ENCODE measurements at places on chromosomes 13 and 19.
A peak's percentile ranks its signal among the peaks of the same experiment; 100 is the strongest.

- DNase-seq: peak; percentile 43
Observed at GRCh38 chr19:45569619-45570421, 14.8 kb downstream of the OPA3 start.

DNA sequence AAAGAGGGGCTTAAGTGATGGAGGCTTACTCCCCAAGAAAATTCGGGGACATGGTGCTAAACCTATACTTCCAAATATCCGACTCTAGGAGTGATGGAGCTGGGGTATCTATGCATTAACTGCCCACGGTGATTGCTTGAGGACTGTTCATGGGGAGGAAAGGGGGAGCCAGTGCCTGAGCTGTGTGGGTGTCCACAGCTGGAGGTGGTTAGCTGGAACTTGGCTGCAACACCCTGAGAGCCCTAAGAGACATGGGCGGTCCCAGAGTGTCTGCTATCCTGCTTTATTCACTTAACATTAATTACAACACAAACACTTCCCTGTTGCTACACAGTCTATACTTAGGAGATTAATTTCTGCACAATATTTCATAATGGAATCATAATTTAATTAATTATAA is 28.1 kb upstream of the POMP start:
- DNase-seq: no peak

DNA sequence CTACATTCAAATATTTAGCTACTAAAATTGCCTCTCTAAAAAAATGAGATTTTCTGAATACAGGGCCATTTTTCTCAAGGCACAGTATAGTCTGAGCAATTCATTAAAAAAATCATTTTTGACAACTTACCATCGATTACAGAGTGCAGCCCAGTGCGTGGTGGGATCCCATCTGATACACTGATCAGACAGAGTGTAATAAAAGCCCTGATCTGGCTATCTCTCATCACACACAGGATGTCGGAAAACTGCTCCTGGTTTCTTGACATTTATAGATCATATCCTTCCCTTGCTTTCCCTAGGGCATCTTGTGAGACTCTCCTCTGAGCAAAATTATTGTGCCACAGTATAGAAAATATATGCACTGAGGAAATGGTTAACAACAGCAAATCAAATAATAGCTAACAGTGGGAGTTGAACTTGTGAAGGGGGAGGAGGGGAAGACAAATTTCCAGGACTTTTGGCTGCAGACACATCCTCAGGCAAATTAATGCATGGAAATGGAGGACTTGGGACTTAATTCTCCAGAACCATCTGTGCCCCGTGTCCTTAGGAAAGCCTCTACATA is 28.4 kb upstream of the CNMD start:
- no peak for DNase-seq

- no peak for DNase-seq
Observed at GRCh38 chr19:35433448-35433847, 14.6 kb upstream of the FFAR2 start.

DNA sequence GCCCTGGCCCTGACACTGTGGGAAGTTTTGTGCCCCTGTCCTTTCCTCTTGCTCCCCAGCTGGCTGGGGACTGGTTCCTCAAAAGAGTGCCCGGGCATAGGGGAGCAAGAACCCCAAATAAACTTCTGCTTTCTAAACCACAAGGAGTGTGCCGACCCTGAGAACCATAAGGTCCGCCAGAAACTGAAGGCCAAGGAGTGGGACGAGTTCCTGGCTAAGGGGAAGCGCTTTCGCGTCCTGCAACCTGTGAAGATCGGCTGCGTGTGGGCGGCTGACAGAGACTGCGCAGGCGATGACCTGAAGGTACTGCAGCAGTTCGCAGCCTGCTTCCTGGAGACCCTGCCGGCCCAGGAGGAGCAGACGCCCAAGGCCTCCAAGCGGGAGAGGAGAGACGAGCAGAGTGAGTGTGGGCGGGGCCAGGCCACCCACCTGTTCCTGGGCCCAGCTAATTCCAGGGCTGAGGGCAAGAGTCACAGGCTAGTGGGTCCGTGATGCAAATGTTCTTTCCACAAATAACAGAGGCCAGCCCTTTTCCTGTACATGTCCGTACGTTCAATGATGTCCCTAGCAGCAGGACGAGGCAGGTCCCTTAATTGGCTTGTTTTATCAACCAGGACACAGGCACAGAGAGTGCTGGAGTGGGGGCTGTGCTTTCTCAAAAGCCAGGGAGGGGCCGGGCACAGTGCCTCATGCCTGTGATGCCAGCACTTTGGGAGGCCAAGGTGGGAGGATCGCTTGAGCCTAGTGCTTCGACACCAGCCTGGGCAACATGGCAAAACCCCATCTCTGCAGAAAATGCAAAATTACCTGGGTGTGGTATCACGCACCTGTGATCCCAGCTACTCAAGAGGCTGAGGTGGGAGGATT is 25.6 kb downstream of the UBXN6 start:
- DNase-seq: no peak

GRCh38 chr13:75617230-75617629 is 18.9 kb upstream of the LMO7 start:
- no peak for DNase-seq

DNA sequence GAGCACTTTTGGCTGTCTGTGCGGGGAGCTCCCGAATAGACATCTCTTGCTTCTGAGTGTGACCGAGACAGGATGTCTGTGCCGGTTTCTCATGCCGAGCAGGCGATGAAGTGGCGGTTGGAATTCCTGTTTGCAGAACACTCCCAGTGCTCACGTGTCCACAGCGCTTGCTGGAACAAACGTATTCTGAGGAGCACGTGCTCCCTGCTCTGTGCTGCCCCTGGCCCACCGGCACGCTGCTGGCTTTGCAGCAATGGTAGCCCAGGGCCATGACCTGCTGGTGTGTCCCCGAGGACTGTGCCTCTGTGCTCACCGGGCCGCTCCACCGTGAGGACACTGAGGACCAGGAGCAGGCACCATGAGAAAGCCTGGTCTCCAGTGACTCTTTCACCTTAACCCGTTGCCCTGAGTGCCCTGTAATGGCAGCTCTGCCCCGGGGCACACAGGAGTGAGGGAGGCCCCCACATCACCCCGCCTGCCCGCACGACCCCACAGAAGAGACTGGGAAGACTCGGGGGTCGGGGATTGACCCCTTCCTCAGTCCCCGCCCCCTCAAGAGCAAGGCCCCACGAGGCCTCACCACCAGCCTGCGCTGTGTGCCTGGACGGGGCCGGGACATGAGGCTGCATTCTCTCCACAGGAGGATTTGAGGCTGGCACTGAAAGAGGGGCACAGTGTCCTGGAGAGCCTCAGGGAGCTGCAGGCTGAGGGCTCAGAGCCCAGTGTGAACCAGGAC is 40.0 kb upstream of the F7 start:
- no peak for DNase-seq

GRCh38 chr19:37332839-37333238 is 38.1 kb upstream of the ZNF527 start:
- DNase-seq: no peak

- no peak for DNase-seq
Observed at GRCh38 chr13:36006347-36006746, 124.8 kb downstream of the DCLK1 start.

GRCh38 chr13:42732073-42732472 is 49.3 kb upstream of the FAM216B start:
- no peak for DNase-seq

GRCh38 chr19:5803752-5804515 is 933 bp upstream of the NRTN start:
- peak; percentile 86 for DNase-seq

- no peak for DNase-seq
Observed at GRCh38 chr19:54606891-54607784, 13.7 kb downstream of the LILRA1 start.

DNA sequence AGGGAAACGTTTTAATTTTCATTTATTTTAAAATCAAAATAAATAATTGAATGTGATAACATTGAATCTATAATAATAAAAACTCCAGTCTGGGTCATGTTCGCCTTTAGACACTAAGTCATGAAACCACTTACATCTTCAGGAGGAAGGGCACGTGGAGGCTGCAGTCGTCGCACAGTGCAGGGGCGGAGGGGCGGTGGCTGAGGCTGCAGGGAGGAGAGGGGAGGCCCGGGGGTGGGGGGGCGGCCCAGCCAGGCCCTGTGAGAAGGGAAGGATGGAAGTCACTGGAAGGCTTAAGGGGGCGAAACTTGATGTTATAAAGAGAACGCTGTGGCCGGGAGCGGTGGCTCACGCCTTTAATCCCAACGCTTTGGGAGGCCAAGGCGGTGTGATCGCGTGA is 14.9 kb upstream of the LATS2 start:
- DNase-seq: no peak

GRCh38 chr13:39111145-39111544 is 72.9 kb downstream of the NHLRC3 start:
- no peak for DNase-seq

GRCh38 chr13:28728642-28729041 is 9.9 kb upstream of the SLC46A3 start:
- no peak for DNase-seq

- no peak for DNase-seq
Observed at GRCh38 chr19:48308631-48309586, 16.4 kb upstream of the EMP3 start.

GRCh38 chr13:40329781-40330485 is 336.5 kb downstream of the FOXO1 start:
- no peak for DNase-seq

- DNase-seq: no peak
Observed at GRCh38 chr19:13150931-13151604, 857 bp downstream of the IER2 start.

DNA sequence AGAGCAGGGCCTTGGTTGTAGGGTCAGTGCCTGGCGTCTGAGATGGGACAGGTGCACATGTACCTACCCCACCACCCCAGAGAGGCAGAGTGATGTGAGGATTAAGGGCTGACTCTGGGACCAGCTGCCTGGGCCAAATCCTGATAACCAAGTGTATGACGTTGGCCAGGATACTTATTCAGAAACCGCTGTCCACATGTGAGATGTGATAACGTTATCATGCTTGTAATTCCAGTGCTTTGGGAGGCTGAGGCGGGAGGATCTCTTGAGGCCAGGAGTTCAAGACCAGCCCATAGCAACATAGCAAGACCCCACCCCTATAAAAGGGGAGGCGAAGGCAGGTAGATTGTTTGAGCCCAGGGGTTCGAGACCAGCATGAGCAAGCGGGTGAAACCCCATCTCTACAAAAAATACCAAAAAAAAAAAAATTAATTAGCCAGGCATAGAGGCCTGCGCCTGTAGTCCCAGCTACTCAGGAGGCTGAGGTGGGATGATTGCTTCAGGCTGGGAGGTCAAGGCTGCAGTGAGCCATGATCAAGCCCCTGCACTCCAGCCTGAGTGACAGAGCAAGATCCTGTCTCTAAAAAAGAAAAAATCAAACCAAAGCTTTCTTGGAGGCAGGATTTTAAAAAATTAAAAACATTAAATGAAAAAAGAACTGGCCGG is 10.0 kb downstream of the ADGRE5 start:
- DNase-seq: no peak

- no peak for DNase-seq
Observed at GRCh38 chr19:2428756-2429711, 1.6 kb upstream of the TIMM13 start.

DNA sequence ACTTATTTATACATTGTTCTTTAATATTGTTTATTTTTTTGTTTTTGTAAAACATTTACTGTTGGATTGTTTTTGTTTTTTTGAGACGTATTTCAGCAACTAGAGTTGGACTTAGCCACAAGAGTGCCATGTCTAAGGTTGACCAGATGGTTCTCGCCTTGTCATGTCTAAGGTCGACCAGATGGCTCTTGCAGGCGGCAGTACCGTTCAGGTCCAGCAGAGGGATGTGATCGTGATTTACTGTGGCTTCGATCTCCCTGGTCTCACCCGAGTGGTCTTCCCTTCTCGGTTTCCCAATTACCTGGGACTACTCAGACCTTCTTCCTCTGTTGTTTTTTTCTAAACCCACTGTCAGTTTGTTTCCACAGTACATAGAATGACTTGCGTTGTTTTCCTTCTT is 1438.6 kb downstream of the UQCRFS1 start:
- DNase-seq: no peak

Data from T-cell (primary cell).